Kidney (tissue), 22 donors: ENCODE measurements at places on chromosomes 1 and 21. TPM values are rescaled to one million over a fixed set of nuclear protein-coding genes. Genes with fewer than 3 reads are reported as not detected.

DNA sequence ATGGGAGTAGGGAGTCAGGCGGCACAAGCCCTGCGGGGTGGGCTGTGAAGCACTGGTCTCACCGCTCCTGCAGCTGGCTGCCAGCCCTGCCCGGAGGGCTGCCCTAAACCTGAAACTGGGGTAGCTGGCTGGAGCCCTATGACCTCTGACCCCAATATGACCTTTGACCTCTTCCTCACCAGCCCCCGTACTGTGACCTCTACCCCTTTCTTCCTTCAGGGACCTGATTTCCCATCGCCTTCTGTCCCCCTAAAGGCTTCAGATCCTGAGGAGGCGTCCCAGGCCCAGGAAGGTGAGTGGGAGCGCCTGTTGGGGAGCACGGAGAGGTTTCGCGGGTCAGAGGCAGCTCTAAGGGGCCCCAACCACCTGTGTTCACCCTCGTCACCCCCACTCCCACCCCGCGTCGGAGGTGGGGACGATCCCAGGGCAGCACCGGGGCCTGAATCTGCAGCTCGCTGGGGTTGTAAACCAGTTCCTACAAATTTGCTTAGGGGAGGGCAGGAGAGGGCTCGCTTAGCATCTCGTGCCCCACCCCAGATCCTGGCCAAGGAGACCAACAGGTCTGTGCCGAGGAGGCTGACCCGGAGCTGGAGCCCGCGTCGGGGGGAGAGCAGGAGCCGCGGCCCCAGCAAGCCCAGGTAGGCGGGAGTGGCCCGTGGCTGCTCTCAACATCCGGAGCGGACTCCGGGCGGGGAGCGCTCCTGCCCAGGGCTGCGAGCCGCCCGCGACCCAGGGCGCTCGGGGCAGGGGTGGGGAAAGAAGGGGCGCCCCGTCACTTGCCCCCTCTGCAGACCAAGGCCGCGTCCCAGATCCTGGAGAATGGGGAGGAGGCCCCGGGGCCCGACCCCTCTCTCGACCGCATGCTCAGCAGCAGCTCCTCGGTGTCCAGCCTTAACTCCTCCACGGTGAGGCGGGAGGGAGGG is 7.3 kb downstream of the SYTL1 start:
- DNase-seq = peak; percentile 87
- no peaks in the 10 kb centered on the region for H3K36me3 ChIP-seq
- H3K27ac ChIP-seq = no peak overlapping the region
- peaks cover 17% of the 10 kb centered on the region for H3K4me1 ChIP-seq

GRCh38 chr1:204477036-204477740 is 17.4 kb downstream of the PIK3C2B start:
- H3K27me3 ChIP-seq = no peaks in the 10 kb centered on the region
- H3K4me3 ChIP-seq = no peak overlapping the region
- H3K36me3 ChIP-seq = no peaks in the 10 kb centered on the region
- DNase-seq = no peak
- H3K27ac ChIP-seq = no peak overlapping the region
- peaks cover 50% of the 10 kb centered on the region for H3K4me1 ChIP-seq

GRCh38 chr1:84253891-84254290 is 47.6 kb upstream of the SAMD13 start:
- no peaks in the 10 kb centered on the region for H3K27me3 ChIP-seq
- H3K4me3 ChIP-seq = no peak overlapping the region
- peak; percentile 78 for DNase-seq
- H3K36me3 ChIP-seq = no peaks in the 10 kb centered on the region

DNA sequence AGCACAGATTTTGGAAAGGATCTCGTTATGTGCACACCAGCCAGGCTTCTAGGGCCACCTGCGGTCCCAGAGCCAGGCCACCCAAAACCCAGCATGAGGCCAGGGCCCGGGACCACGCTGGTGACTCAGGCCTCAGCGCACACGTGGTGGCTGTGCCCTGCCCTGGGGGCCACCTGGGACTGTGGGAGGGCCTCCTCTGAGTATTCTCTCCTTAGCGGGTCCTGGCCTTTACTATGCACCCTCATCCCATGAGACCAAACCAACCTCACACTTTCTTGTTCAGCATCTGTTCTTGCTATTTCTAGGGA is 9.9 kb downstream of the WNT9A start:
- H3K4me1 ChIP-seq = no peaks in the 10 kb centered on the region
- H3K4me3 ChIP-seq = no peak overlapping the region
- H3K27ac ChIP-seq = no peak overlapping the region
- DNase-seq = peak; percentile 30

DNA sequence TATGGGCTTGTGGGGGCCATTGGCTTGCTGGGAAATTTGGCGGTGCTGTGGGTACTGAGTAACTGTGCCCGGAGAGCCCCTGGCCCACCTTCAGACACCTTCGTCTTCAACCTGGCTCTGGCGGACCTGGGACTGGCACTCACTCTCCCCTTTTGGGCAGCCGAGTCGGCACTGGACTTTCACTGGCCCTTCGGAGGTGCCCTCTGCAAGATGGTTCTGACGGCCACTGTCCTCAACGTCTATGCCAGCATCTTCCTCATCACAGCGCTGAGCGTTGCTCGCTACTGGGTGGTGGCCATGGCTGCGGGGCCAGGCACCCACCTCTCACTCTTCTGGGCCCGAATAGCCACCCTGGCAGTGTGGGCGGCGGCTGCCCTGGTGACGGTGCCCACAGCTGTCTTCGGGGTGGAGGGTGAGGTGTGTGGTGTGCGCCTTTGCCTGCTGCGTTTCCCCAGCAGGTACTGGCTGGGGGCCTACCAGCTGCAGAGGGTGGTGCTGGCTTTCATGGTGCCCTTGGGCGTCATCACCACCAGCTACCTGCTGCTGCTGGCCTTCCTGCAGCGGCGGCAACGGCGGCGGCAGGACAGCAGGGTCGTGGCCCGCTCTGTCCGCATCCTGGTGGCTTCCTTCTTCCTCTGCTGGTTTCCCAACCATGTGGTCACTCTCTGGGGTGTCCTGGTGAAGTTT is 550 bp downstream of the RXFP4 start:
- H3K36me3 ChIP-seq = no peaks in the 10 kb centered on the region
- H3K27ac ChIP-seq = peak overlapping the region; percentile 95
- peak; percentile 79 for DNase-seq

- H3K36me3 ChIP-seq = peaks cover 13% of the 10 kb centered on the region
- H3K4me3 ChIP-seq = no peak overlapping the region
- no peaks in the 10 kb centered on the region for H3K27me3 ChIP-seq
- no peak for DNase-seq
- H3K4me1 ChIP-seq = no peaks in the 10 kb centered on the region
These were observed 28.1 kb upstream of the KDM4A start for GRCh38 chr1:43621861-43622260.

GUCA2A gene
- not detected for total RNA-seq

DNA sequence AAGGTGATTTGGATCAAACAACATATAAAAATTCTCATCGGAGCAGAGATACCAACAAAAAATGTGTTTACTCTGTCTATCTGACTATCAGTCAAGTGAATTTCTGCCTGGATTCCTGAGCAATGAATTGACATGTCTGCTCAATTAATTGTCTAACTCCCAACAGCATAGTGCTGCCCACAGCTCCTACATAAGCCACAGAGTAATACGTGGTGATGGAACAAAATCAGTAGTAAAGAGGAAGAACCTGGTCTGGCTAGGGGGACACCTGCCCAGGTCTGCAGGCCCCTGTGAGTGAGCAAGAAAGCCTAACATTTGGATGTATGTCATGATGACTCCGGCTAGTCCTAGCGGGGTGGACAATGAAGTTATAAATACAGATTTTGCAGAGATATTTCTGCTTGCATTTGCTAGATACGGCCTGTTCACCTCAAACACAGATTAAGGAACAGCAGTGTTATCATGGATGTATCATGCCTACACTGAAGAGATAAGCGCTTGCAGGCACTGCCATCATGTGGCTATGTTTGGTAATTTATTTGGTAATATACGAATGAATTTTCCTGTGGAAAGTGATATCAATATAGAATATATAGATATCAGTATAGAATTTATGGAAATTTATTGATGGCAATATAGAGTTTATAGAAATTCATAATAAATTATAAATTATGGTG is 69.6 kb upstream of the LRRC8B start:
- no peak overlapping the region for H3K4me3 ChIP-seq
- H3K27ac ChIP-seq = no peak overlapping the region
- H3K27me3 ChIP-seq = no peaks in the 10 kb centered on the region
- peak; percentile 52 for DNase-seq

NOL9 gene
- total RNA-seq = 28.7 TPM

PRAMEF17 gene
- not detected for total RNA-seq

- no peaks in the 10 kb centered on the region for H3K36me3 ChIP-seq
- DNase-seq = no peak
- H3K27ac ChIP-seq = no peak overlapping the region
- H3K4me3 ChIP-seq = no peak overlapping the region
- H3K27me3 ChIP-seq = no peaks in the 10 kb centered on the region
These were observed 27.7 kb downstream of the PIGP start for GRCh38 chr21:37045149-37045548.

GRCh38 chr1:27364696-27365371 is 1.9 kb downstream of the MAP3K6 start:
- peak overlapping the region; percentile 77 for H3K4me3 ChIP-seq
- no peak for DNase-seq
- H3K36me3 ChIP-seq = peaks cover 20% of the 10 kb centered on the region
- no peaks in the 10 kb centered on the region for H3K27me3 ChIP-seq
- H3K27ac ChIP-seq = peak overlapping the region; percentile 55

- H3K36me3 ChIP-seq = no peaks in the 10 kb centered on the region
- no peaks in the 10 kb centered on the region for H3K4me1 ChIP-seq
- no peak overlapping the region for H3K27ac ChIP-seq
These were observed 30.8 kb upstream of the RPTN start for GRCh38 chr1:152189657-152190442.

GRCh38 chr1:85957760-85958159 is 198.8 kb downstream of the COL24A1 start:
- no peak for DNase-seq
- H3K27ac ChIP-seq = no peak overlapping the region
- no peaks in the 10 kb centered on the region for H3K36me3 ChIP-seq
- H3K4me1 ChIP-seq = no peaks in the 10 kb centered on the region
- no peak overlapping the region for H3K4me3 ChIP-seq
